ENCODE measurements at places on chromosomes 3 and 15. TPM values are rescaled to one million over a fixed set of nuclear protein-coding genes. Genes with fewer than 3 reads are reported as not detected.

The KBTBD8 gene
- 5.6 TPM for total RNA-seq

The ZNF385D gene
- total RNA-seq = 1.6 TPM

The MYO1E gene
- total RNA-seq = 19.8 TPM

The CASR gene
- total RNA-seq = not detected

The P2RY14 gene
- total RNA-seq = 1.1 TPM

The SEC22A gene
- total RNA-seq = 11.9 TPM

The LRRC34 gene
- total RNA-seq = 5.5 TPM

The MESP1 gene
- total RNA-seq = 7.4 TPM

The HHATL gene
- 586 TPM for total RNA-seq

The TP53BP1 gene
- 39.9 TPM for total RNA-seq

The C3orf20 gene
- total RNA-seq = 0.11 TPM

The SAMD7 gene
- not detected for total RNA-seq

The ICE2 gene
- total RNA-seq = 30.1 TPM

The CFAP161 gene
- total RNA-seq = 0.34 TPM

The PLSCR5 gene
- not detected for total RNA-seq

The CALML4 gene
- total RNA-seq = 1.8 TPM

The CLDN18 gene
- not detected for total RNA-seq

The PROS1 gene
- total RNA-seq = 77.5 TPM

The HACD2 gene
- 37.8 TPM for total RNA-seq

The UROC1 gene
- not detected for total RNA-seq

The TTLL13 gene
- not detected for total RNA-seq

The CCDC80 gene
- total RNA-seq = 124 TPM

The FGD5 gene
- total RNA-seq = 21.2 TPM

The PRKAR2A gene
- total RNA-seq = 49.5 TPM

The DUOX2 gene
- 0.41 TPM for total RNA-seq

The RTP4 gene
- total RNA-seq = 2.5 TPM

The P2RY13 gene
- total RNA-seq = 1.2 TPM

The ARGFX gene
- not detected for total RNA-seq

The TJP1 gene
- total RNA-seq = 120 TPM

The PLSCR2 gene
- total RNA-seq = not detected

The TRANK1 gene
- 7.9 TPM for total RNA-seq

The IMPG2 gene
- 0.35 TPM for total RNA-seq

The XIRP1 gene
- 278 TPM for total RNA-seq

The TMEM212 gene
- not detected for total RNA-seq
